Stimulated activated CD4-positive, alpha-beta T cell treated with anti-CD3 and anti-CD28 coated beads, Interleukin-4, amount 100 ng/mL, for 48 hours (primary cell): ENCODE measurements at places on chromosomes 7 and 10.

GRCh38 chr7:38881947-38882684 lies 26.9 kb downstream of the VPS41 start:
- no peak for DNase-seq

GRCh38 chr10:30596013-30596412 lies 33.5 kb downstream of the LYZL2 start:
- no peak for DNase-seq

GRCh38 chr7:84949067-84949466 lies 237.8 kb downstream of the SEMA3D start:
- DNase-seq = no peak

DNA sequence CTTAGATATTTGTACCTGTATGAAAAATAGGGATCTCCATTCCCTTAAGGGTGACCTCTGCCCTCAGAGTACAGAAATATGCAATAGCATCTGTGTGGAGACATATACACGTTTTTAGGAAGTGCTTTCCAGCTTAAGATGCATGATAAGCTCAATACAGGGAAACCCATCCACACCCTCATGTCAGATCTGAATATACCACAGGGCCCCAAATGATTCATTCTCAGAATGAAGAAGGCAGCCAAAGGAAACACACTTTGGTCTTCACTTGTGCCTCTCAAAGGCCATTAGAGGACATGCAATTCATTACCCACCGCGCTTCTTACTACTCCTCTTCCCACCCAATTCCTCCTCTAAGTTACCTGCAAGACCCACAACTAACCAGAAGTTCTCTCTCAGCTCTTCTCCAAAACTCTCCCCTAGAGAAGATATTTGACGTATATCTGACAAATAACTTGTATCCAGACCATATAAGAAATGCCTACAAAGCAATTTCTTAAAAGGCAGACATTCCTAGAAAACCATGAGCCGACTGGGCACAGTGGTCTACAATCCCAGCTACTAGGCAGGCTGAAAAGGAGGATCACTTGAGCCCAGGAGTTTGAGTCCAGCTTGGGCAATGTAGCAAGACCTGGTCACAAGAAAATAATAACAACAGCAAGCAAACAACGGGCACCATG lies 103.0 kb downstream of the OAT start:
- DNase-seq = no peak
